ENCODE measurements at places on chromosomes 12 and 14. TPM values are rescaled to one million over a fixed set of nuclear protein-coding genes. Genes with fewer than 3 reads are reported as not detected.

The STON2 gene
- total RNA-seq = 34.5 TPM

The ALDH1L2 gene
- 7.5 TPM for total RNA-seq

The MSI1 gene
- 1.2 TPM for total RNA-seq

The PPP1R36 gene
- total RNA-seq = 0.31 TPM

The SLC22A17 gene
- total RNA-seq = 15.5 TPM

The PRB2 gene
- not detected for total RNA-seq

The FAM222A gene
- 4.7 TPM for total RNA-seq

The PPP1CC gene
- total RNA-seq = 90.5 TPM

The TROAP gene
- total RNA-seq = 6.9 TPM

The RALGAPA1 gene
- total RNA-seq = 46.0 TPM

The GPR65 gene
- total RNA-seq = 0.53 TPM

The MYF6 gene
- 105 TPM for total RNA-seq

The DEPDC4 gene
- 1.6 TPM for total RNA-seq

The CLEC2A gene
- total RNA-seq = not detected

The SLC38A4 gene
- total RNA-seq = 5.6 TPM

The MMP17 gene
- 4.0 TPM for total RNA-seq
